ENCODE measurements at places on chromosomes 5 and 9.

- DNase-seq, result no peak
Measured at GRCh38 chr9:3842839-3843238, 317.0 kb upstream of the RFX3 start.

DNA sequence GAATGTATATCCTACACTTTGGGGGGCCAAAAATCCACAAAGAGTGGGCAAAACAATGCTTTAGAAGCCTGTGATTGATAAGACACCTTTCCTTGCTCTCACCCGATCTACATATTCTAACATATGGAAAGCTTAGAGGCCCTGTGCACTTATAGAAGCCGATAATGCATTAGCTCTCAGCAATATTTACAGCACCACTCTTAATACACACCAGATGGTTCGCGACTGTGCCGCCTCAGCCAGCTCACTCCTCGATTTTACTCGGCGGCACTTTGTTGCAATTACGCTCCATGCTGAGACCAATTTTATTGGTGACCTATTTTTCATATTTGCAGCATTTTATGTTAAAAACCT, 18.8 kb downstream of the NR2F1 start:
- DNase-seq, result no peak

DNA sequence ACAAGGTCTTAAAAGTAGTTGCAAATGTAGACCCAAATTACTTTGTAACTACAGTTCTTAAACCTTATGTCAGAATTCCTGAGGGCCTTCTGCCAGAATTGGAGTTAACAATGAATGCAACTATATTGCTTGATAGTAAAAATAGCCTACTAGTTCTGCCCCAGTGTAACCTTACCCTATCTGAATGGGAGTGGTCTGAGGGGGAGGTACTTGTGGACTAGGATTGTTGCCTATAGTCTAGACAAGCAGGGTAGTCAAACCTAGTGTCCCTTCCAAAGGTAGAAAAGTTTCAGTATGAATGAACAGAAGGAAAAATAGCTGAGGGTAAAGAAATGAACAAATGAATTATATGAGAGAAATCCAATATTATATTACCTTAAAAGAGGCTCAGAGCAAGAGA, 242.2 kb downstream of the PJA2 start:
- no peak for DNase-seq

- DNase-seq, result no peak
Measured at GRCh38 chr9:101465326-101465915, 29.8 kb upstream of the ALDOB start.

DNA sequence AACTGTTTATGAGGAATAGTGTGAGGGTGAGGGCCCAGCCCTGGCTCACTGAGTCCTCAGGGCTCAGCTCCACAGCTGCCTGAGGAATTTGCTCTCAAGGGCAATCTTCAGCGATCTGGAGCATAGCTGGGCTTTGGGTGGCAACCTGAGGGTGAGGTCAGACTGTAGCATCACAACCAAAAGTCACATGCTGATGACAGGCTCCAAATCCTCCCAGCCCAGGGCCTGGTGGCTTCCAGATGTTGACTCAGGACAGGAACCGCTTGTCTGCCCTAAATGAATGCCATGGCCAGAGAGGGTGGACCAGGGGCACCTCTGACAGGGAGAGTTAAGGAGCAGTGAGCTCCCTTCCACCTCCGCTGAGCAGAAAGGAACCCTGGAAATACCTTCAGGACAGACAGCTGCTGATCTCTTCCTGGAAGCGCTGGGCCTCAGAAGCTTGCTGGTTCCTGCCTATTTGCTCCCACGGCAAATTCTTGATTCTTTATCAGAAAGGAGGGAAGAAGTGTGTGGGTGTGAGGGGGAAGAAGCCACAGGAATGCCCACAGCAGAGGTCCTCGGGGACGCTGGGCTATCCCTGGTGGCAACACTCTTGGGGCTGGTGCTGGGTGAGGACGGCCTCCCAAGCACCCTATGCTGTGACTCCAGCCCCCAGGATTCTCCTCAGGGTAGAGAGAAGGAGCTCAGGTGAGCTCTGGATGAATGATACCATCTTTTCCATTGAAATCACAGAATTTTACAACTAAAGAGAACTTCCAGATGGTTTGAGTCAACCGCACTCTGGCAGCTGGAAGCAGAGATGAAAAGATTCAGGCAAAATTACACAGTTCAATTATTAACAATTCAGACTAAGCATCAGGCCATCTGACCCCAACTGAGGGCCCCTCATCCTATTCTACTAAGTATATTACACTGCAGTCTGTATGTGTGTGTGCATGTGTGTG, 13.8 kb upstream of the CTSL start:
- peak; percentile 40 for DNase-seq

GRCh38 chr5:76277736-76278135, 125.3 kb upstream of the IQGAP2 start:
- DNase-seq, result no peak

DNA sequence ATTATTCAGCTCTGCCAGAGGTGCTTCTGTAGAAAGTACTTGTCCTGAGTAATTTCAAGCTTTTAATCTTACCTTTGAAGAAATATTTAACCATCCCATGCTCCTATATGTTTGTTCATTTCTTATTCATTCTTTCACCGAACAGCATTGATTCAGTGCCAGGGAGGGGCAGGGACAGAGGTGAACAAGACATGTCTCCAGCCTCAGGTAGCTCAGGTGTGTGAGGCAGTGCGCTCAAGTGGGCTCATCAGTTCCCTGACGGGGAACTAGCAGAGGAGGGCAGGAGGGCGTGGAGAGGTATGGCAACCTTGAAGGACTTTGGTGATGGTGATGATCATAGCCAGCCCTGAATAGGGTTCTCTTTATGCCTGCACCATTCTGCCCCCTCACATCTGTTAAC, 25.9 kb downstream of the ERGIC1 start:
- DNase-seq, result no peak
